Effector CD4-positive, alpha-beta T cell (primary cell): ENCODE measurements at places on chromosomes 3 and 15.

- no peak for DNase-seq
Observed at GRCh38 chr15:81752546-81752942, 293.3 kb downstream of the MEX3B start.

DNA sequence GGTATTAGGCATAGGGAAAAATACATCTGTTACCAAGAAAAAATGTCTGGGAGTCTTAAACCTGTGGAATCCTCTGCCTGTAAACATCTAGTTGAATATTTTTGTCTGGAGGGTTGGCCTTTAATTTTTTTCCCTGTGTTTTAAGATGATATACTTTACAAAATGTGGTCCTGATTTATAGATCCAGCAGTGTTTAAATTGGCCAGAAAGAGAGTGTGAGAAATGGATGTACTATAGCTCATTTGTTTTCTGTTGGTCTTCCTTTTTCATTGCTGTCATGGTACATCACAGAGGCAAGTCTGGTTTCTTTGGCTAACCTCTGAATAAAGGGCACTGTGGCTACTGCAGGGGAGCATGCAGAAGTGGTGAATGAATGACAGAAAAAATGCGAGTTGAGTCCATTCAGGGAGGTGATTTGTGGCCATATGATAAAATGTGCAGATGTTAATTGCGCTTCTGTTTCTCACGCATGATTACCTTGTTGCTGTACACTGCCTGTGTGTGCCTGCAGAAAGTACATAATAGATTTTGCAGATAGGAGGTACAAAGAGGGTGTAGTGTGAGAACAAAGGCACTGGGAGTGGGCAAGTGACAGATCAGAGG, 150.0 kb downstream of the NFKBIZ start:
- DNase-seq: no peak

- DNase-seq: no peak
Observed at GRCh38 chr3:40299721-40300335, 9.7 kb upstream of the EIF1B start.

- no peak for DNase-seq
Observed at GRCh38 chr3:193451902-193452301, 73.3 kb upstream of the ATP13A5 start.

- DNase-seq: no peak
Observed at GRCh38 chr15:38809621-38810020, 245.0 kb upstream of the RASGRP1 start.

DNA sequence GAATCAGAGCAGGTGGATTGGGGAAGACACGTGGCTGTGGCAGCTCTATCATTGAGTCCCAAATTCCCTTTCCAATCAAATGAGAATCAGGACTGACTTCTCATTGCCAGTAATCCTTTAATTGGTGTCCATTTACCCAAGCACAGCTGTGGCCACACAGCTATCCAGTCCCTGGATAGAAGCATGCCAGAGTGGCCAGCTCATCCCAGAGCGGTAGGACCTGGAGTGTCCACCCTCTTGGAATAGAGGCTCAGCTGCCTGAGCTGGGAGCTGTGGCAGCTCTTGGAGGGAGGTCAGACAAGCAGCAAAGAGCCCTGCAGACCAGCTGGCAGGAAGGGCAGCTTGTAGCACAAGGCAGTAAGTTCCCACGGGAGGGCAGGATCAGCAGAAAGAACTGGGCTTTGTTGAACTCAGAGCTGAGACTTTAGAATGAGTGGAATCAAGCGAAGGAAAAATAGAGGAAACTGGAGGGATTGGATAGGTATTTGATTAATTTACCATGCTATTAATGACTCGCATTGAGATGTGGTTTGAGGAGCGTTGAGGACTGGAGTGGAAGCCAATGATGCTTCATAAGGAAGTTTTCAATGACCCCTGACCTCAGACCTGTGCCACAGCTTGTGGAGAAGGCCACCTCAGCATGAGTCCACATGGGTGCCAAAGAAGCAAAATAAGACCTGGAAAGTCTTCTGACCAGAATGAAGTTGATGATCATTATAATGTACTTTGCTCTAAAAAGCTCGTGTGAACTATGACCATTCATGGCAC, 6.9 kb upstream of the ALPK3 start:
- no peak for DNase-seq

- DNase-seq: no peak
Observed at GRCh38 chr3:55013145-55013925, 85.5 kb upstream of the LRTM1 start.

DNA sequence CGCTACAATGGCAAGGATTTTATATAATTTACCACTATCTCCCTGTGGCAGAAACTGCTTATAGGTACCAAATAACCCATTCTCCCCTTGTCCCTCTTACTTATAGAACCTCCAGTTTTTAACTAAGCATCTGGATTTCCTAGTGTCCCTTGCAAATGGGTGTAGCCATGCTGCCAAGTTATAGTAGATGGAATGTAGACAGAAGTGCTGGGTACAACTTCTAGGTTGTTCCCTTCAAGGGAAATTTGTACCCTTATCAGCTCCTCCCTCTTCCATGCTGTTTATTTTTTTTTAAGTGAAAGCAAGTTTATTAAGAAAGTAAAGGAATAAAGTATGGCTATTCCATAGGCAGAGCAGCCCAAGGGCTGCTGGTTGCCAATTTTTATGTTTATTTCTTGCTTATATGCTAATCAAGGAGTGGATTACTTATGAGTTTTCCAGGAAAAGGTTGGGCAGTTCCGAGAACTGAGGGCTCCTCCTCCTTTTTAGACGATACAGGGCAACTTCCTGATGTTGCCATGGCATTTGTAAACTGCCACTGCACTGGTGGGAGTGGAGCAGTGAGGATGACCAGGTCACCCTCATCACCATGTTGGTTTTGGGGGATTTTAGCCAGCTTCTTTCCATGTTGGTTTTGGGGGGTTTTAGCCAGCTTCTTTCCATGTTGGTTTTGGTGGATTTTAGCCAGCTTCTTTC, 40.1 kb upstream of the TM4SF19 start:
- no peak for DNase-seq

- peak; percentile 38 for DNase-seq
Observed at GRCh38 chr3:58630076-58630709, 36.4 kb downstream of the FAM3D start.

DNA sequence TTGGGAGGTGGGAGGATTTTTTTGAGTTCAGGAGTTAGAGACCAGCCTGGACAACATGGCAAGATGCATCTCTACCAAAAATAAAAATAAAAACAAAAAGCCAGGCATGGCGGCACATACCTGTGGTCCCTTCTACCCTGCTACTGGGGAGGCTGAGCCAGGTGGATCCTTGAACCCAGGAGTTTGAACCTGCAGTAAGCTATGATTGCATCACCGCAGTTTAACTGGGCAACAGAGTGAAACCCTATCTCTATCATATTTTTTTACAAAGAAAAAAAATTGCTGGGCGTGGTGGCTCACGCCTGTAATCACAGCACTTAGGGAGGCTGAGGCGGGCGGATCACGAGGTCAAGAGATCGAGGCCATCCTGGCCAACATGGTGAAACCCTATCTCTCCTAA, 35.8 kb upstream of the RPN1 start:
- no peak for DNase-seq
